ENCODE measurements at places on chromosomes 1 and 21. TPM values are rescaled to one million over a fixed set of nuclear protein-coding genes. Genes with fewer than 3 reads are reported as not detected.

DNA sequence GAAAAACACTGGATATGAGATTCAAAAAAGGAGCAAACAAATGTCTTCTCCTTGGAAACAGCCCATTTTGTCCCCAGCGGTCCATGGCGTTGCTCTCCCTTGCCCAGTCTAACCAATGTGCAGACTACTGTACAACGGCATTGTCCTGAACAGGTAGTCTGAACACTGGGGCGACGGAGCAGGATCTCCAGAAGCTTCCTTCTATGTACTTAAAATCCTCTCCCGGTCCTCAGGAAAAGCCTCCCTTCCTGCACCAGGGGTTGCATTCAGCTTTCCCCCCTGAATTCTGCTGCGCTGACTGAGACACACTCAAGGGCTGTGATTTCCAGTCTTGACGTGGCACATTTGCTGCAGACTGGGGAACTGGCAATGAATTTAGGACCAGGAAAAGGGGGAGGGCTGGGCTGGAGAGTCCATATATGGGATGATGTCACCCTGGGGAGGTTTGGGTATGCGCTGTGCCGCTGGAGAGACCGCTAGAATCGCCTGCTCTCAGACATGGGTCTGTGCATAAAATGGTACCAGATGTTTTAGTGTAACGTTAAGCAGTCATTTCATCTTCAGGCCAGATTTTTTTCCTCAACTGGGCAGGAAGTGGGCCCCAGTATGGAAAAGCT, 275.9 kb upstream of the C1orf105 start:
- peak; percentile 98 for DNase-seq

- DNase-seq = no peak
Observed at GRCh38 chr1:14763977-14764376, 165.5 kb downstream of the KAZN start.

DNA sequence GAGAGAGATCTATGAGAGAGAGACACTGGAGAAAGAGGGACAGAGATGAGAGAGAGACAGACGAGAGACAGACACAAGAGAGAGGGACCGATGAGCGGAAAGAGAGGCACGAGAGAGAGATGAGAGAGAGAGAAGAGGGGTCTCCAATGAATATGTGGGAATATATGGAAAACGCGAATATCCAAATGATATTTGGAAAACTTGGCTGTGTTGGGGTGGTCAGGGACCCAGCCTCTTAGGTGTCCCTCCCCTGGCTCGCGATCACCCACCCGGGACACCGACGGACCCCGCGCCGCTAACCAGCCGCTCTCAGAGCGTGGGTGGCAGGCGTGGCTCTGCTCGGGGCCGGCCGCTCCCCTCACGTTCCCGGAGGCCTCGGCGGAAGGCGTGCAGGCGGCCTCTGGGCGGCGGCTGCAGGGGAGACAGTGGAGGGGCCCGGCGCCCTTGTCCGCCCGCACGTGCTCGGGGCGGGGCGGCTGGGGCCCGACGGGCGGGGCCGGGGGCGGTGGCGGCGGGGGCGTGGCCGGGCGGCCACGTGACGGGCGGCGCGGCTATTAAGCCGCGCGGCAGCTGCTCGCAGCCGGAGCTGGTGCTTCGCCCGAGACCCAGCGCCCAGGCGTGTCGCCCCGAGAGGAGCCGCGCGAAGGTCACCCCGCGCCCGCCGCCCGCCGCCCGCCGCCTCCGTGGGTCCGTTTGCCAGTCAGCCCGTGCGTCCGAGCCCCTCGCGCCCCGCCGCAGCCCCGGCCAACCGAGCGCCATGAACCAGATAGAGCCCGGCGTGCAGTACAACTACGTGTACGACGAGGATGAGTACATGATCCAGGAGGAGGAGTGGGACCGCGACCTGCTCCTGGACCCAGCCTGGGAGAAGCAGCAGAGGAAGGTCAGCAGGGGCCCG, at the start of gene ACTN2:
Gene ACTN2 (plus strand): TSS at position 583 of the 898 bp plus-strand sequence. CDS start 175 bp downstream, at position 758.
- peak; percentile 57 for DNase-seq

GRCh38 chr1:155970531-155971167, 7.7 kb downstream of the ARHGEF2 start:
- DNase-seq = peak; percentile 76

DNA sequence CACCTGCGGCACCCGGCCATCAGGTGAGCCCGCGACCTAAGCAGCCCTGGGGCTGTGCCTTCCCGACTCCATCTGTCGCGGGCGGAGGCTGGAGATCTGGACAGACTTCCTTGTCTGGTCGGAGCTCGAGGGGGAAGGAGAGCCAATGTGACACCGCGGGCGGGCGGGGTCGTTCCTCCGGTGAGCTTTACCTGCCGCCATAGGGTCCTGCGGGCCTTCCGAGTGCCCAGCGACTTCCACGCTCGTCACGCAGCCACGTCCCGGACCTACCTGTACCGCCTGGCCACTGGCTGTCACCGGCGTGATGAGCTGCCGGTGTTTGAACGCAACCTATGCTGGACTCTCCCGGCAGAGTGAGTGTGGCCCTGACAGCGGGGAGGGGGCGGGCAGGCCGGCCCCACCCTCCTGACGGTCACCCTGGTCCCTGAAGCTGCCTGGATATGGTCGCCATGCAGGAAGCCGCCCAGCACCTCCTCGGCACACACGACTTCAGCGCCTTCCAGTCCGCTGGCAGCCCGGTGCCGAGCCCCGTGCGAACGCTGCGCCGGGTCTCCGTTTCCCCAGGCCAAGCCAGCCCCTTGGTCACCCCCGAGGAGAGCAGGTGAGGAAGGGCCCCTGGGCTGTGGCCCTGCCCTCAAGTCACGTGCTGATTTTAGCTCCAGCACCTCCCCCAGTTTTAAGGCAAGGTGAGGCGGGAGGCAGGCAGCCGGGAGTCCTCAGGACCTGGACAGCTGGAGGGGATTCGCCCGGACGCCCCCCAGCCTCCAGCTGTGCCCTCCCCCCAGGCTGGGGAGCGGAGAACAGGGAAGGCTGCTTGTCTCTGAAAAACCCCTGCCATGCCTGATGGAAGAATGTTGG, 1.1 kb downstream of the PUSL1 start:
- no peak for DNase-seq

GRCh38 chr1:172997941-172998361, 52.8 kb downstream of the TNFSF18 start:
- no peak for DNase-seq

DNA sequence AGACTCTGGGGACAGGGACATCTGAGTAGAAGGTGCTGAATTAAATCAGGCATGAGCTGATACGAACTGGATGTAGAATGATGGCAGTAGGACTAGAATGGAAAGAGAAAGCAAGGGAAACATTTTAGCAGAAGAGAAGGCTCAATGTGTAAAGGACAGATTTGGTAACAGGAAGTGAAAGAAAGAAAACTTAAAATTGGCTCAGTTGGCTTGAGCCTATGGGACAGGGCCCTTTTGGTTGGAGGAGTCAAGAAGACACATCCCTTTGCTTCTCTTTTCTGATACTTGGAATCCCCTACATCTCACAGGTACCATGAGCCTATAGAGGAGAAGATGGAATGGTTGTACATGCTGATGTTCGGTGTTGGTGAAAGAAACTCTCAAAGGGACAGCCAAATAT, 300.6 kb upstream of the PLXNA2 start:
- no peak for DNase-seq

DNA sequence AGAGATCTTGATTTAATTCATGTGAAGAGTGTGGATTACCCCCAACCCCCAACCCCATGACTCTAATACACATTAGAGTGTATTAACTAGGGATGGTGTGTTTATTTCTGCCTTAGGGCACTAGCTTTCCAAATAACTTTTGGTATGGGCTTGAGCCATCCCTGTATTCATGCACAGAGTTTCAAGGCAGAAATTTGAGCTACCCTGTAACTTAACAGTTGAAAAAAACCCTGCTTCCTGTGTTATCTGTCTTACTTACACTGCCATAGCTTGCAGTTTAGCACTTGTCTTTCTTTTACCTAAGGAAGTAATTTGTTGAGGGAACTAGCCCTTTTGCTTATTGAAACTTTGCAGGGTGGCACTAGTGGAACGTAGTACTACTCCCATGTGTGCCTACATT, 6.3 kb downstream of the SRSF11 start:
- DNase-seq = no peak

DNA sequence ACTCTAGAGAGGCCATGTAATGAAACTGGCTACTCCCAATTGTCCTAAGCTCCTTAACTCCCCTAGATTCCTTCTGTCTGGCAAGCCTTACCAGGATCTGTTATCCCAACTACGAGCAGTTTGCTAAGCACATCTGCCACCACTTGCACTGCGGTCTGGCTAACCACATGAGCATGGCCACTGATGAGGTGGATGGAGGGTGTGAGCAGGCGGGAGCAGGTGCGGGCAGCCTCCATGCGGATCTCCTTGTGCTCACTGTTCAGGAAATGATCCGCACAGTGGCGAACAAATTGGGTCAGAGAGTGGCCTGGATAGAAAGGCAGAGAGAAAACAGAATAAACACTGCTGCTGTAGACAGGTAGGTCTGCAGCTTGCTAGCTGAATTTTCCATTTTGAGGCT, 24.0 kb downstream of the MTOR start:
- DNase-seq = no peak

DNA sequence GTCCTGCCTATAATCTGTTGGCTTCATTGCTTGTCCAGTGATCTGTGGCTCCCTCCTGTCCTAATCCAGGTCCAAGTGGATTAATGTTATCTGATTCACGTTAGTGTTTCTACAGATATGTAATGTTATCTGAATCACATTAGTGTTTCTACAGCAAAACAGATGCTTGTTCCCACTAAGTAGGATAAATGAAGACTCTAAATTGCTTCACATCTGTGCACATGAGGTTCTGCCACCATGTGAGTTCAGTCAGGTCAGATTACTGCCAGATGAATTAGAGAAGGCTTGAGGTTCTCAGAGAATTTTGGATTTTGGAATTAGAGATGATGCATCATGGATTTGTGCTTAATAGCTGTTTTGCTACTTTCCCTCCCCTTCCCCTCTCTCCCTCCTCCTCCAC, 13.2 kb downstream of the DISC1 start:
- DNase-seq = no peak

- DNase-seq = peak; percentile 83
Observed at GRCh38 chr1:93815366-93816110, 63.5 kb downstream of the DNTTIP2 start.

GRCh38 chr1:222454782-222455181, 93.1 kb downstream of the HHIPL2 start:
- no peak for DNase-seq

DNA sequence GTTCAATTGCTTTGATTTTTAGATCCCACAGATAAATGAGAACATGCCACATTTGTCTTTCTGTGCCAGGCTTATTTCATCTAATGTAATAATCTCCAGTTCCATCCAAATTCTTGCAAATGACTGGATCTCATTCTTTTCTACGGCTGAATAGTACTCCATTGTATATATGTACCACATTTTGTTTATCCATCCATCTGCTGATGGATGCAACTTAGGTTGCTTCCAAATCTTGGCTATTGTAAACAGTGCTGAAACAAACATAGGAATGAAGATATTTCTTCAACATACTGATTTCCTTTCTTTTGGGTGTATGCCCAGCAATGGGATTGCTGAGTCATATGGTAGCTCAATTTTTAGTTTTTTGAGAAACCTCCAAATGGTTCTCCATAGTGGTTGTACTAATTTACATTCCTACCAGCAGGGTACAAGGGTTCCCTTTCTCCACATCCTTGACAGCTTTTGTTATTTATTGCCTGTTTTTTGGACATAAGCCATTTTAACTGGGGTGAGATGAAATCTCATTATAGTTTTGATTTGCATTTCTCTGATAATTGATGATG, 344.4 kb downstream of the KCTD3 start:
- no peak for DNase-seq

GRCh38 chr1:65995928-65996327, 203.2 kb downstream of the PDE4B start:
- no peak for DNase-seq

- peak; percentile 20 for DNase-seq
Observed at GRCh38 chr21:38012672-38013071, 96.4 kb upstream of the KCNJ6 start.

DNA sequence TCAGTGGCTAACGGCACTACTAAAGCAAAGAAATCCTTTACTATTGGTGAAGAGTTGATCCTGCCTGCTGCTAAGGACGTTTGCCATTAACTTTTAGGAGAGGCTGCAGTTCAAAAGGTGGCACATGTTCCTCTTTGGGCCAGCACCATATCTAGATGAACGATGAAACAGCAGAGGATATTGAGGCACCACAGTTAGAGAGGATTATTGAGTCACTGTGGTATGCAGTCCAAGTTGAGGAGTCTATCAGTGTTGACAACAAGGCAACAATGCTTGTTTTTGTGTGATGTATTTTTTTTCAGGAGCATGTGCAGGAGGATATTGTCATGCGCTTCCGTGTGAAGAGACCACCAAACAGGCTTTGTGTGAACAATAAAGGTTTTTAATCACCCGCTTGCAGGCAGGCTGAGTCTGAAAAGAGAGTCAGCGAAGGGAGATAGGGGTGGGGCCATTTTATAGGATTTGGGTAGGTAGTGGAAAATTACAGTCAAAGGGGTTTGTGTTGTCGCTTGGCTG, 80.9 kb downstream of the UCHL5 start:
- no peak for DNase-seq

DNA sequence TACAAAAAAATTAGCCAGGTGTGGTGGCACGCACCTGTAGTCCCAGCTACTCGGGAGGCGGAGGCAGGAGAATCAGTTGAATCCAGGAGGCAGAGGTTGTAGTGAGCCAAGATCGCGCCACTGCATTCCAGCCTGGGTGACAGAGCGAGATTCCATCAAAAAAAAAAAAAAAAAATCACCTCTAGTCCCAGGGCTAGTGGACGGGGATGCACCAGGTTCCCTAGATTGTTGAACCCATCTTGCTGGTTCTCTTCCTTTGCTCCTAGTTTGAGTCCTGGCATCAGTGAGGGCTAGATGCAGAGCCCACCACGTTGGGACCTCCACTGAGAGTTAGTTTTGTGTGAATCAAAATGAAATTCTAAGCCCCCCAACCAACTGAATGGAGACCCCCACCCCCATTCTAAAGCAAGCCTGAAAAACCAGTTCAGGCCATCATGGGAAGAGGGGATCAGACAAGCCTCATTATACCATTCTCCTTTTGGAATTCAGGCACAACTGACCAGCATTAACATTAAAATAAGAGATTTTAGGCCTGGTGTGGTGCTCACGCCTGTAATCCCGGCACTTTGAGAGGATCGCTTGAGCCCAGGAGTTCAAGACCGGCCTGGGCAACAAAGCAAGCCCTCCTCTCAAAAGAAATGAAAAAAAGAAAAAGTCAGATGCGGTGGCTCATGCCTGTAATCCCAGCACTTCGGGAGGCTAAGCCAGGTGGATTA, 17.9 kb upstream of the L1TD1 start:
- DNase-seq = no peak

DNA sequence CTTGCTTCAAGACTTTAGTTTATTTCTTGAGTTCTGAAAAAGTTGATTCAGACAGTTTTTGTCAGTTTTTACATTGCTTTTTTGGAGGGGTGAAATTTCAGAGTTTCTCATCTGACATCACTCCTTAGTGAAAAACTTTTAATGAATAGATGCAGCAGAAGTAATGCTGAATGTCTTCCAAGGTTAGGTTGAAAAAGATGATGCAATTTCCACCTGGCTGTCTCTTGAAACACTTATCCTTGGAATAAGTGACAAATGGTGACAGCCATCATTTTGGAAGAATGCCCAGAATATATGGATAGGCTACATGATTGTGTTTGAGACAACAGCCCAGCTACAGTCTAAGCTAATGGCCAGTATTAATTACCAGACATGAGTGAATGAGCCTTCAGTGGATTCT, 140.8 kb downstream of the ZNF644 start:
- DNase-seq = no peak

The MPL gene
- total RNA-seq = not detected

The IVL gene
- total RNA-seq = 14.2 TPM

The SMPDL3B gene
- 1.2 TPM for total RNA-seq

The KRTAP10-10 gene
- total RNA-seq = not detected

The DCST1 gene
- total RNA-seq = not detected
